Glutamatergic neuron (in vitro differentiated cells): ENCODE measurements at places on chromosomes 3 and 15. TPM values are rescaled to one million over a fixed set of nuclear protein-coding genes. Genes with fewer than 3 reads are reported as not detected.

Gene PLSCR2
- total RNA-seq, result not detected

DNA sequence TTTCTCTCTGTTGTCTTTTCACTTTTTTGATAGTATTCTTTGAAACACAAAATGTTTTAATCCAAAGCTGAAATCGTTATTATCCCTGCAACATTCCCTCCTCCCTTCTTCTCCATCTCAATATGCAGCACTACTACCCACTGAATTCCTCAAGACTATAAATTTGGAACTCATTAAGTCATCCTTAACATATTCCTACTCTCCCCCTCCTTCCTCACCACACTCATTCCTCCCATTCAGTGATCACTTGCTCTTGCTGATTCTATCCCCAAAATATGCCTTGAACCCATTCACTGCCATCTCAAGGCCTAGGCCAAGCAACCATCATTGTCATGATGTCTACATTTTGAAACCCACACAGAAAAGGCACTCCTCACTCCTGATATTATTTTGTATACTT lies 2.4 kb upstream of the PIK3R4 start:
- peaks cover 4% of the 10 kb centered on the region for H3K4me1 ChIP-seq
- H3K27ac ChIP-seq, result no peak overlapping the region
- peaks cover 6% of the 10 kb centered on the region for H3K27me3 ChIP-seq
- DNase-seq, result no peak
- H3K36me3 ChIP-seq, result no peaks in the 10 kb centered on the region

- no peak overlapping the region for H3K4me3 ChIP-seq
- DNase-seq, result no peak
- H3K4me1 ChIP-seq, result peaks cover 39% of the 10 kb centered on the region
- no peaks in the 10 kb centered on the region for H3K36me3 ChIP-seq
- peak overlapping the region; percentile 40 for H3K27ac ChIP-seq
These were observed 57.9 kb downstream of the ARHGAP31 start for GRCh38 chr3:119352034-119352609.

- H3K4me1 ChIP-seq, result peaks cover 25% of the 10 kb centered on the region
- no peak for DNase-seq
- H3K36me3 ChIP-seq, result peaks cover 3% of the 10 kb centered on the region
- no peak overlapping the region for H3K4me3 ChIP-seq
- no peak overlapping the region for H3K27ac ChIP-seq
- H3K27me3 ChIP-seq, result peaks cover 21% of the 10 kb centered on the region
These were observed 3.7 kb upstream of the ALPK3 start for GRCh38 chr15:84813435-84813834.

- H3K4me3 ChIP-seq, result no peak overlapping the region
- H3K27ac ChIP-seq, result no peak overlapping the region
- H3K36me3 ChIP-seq, result no peaks in the 10 kb centered on the region
- no peak for DNase-seq
These were observed 767.1 kb downstream of the NTRK3 start for GRCh38 chr15:87489456-87489855.

Gene PLCB2
- 2.6 TPM for total RNA-seq

- peak overlapping the region; percentile 81 for H3K4me3 ChIP-seq
- no peaks in the 10 kb centered on the region for H3K36me3 ChIP-seq
- no peaks in the 10 kb centered on the region for H3K27me3 ChIP-seq
- H3K4me1 ChIP-seq, result peaks cover 11% of the 10 kb centered on the region
- peak overlapping the region; percentile 5 for H3K27ac ChIP-seq
These were observed 1.2 kb downstream of the GPR176 start for GRCh38 chr15:39918688-39919385.
